ENCODE measurements at places on chromosomes 12 and 14.
A peak's percentile ranks its signal among the peaks of the same experiment; 100 is the strongest.

- no peak for DNase-seq
These were observed 13.9 kb upstream of the PRICKLE1 start for GRCh38 chr12:42603246-42603990.

DNA sequence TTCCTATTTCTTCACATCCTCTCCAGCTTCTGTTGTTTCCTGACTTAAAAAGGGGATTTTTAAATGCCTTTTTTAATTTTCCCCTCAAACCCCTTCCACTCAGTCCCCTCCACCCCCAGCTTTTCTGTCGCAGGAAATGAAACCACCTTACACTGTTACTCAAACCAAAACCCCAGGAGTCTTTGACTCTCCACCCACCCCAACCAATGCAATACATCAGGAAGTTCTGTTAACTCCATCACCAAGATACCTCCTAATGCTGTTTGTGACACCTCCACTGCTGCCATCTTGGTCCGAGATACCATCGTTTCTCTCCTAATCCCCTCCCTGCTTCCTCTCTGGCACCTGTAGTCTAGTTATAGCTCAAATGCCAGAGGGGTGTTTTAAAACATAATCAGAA is 25.4 kb upstream of the CPM start:
- DNase-seq: no peak

GRCh38 chr12:51813931-51814310 is 34.6 kb downstream of the FIGNL2 start:
- no peak for DNase-seq

DNA sequence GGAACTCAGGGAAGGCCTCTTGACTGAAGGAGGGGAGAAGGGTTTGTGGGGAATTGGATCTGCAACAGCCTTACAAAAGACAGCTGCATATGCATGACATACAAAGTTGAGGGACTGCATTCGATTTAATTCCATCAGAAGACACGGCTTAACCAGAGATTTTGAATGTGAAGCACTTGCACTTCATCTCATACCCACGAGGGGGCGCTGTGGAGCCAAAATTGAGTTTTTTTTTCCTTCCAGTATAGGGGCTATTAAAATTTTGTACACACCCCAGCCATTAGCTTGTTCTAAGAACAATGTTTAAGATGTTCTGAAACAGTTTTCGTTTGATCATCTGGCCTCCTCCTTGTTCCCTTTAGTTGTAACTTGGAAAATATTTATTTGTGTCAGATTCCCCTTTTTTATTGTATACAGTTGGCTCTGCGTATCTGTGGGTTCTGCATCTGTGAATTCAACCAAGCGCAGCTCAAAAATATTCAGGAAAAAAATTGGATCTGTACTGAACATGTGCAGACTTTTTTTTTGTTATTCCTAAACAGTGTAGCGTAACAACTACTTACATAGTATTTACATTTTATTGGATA is 1.6 kb downstream of the SUDS3 start:
- DNase-seq: peak; percentile 68

- no peak for DNase-seq
These were observed 296.5 kb downstream of the TMEM132D start for GRCh38 chr12:129607301-129607700.

- DNase-seq: no peak
These were observed 16.4 kb upstream of the LRP10 start for GRCh38 chr14:22854963-22855724.

GRCh38 chr12:102474438-102475064 is 5.8 kb downstream of the IGF1 start:
- DNase-seq: no peak

DNA sequence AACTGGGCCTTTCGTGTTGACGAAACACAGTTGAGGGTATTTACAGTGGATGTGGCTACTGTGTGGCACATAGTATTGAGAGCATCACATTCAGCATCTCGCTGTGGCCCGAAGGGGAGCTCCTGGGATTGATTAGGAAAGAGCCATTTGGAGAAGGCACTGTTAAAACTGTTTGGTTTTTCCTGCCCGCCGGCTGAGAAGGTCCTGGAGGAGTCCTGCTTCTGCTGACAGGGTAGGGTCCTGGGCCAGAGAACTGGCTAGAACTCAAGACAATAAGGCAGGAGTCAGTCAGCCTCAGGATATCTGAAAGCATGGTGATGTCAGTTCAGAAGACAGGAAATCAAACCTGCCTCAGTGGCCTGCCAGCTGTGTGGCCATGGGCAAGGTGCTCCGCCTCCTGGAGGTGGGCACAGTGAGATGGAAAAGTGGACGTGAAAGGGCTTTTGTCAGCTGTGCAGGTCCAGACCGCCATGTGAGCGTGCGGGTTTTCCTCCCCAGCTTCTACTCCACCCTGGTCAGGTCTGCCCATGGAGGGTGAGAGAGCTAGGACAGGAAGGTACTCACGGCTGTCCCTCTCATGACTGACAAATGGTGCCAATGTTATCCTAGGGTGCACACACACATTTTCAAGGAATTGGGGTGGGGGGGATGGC is 92.3 kb downstream of the NTF3 start:
- no peak for DNase-seq

DNA sequence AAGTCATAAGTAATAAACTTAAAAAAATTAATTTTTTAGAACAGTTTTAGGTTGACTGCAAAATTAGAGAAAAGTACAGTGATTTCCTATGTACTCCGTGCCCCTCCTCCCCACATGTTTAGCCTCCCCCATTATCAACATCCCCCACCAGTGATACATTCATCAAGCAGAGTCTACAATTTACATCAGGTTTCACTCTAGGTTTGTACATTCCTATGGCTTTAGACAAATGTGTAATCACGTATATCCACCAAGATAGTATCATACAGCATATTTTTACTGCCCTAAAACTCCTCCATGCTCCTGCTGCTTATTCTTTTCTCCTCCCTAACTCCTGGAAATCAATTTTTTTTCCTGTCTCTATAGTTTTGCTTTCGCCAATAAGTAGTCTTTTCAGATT is 438.7 kb downstream of the LRFN5 start:
- no peak for DNase-seq

DNA sequence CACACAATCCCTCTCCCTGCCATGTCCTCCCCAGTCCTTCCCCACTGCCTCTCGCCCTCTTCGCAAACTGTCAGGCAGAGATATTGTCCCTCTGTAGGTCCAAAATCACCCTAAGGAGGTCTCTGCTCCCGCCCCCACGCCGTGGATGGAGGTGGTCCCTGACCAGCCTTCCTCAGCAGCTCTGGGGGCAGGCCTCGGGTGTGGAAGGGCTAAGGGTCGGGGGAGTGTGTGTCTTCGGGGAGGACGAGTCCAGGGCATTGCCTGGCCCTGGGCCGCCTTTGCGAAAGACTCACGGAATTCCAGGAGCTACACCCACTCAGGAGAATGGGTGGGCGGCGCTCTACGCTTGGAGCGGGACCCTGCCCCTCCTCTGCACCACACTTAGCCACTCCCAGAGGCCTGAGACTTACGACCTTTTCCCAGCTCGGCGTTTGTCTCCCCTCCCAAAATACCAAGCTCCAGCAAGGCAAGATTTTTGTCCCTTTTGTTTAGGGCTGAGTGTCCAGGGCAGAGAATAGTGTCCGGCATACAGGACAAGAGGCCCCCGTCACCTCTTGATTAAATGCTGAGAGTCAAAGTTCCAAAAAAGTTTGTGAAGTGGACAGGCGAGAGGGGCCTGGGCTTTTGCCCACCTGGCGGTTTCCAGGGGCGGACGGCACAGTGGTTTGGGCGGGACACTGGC is 881 bp downstream of the PYGL start:
- no peak for DNase-seq

GRCh38 chr12:3246253-3246652 is 169.1 kb downstream of the TSPAN9 start:
- no peak for DNase-seq

DNA sequence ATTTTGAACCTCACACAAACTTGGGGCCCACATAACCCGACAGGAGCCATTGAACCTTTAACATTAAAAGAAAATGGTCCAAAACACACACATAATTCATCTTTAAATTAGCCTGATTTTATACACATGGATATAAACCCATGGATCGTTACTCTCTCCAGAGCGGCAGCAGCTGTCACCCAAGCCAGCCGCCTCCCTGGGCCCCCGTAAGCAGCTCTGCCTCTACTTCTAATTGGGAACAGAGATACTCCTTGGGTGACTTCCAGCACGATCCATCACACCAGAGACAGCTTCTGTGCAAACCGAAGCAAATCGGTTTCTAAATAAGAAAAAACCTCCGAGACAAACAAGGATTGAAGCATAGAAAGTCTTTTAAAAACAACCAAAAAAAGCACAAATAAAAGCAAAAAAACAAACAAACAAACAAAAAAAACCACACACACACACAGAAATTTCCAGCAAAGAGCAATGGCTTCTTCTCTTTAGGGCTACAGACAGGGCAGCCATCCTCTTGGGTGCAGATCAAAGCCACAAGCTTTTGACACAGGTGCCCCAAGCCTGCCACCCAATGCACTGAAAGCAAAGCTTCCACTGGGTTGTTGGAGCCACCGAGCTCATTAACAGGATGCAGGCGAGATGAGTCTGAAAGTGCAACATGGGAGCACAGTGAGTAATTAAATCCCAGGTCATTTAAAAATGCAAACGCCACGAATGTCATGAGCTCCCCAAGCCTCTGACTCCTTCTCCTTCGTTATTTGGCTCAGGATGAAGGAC is 156.9 kb downstream of the DPF3 start:
- DNase-seq: no peak

DNA sequence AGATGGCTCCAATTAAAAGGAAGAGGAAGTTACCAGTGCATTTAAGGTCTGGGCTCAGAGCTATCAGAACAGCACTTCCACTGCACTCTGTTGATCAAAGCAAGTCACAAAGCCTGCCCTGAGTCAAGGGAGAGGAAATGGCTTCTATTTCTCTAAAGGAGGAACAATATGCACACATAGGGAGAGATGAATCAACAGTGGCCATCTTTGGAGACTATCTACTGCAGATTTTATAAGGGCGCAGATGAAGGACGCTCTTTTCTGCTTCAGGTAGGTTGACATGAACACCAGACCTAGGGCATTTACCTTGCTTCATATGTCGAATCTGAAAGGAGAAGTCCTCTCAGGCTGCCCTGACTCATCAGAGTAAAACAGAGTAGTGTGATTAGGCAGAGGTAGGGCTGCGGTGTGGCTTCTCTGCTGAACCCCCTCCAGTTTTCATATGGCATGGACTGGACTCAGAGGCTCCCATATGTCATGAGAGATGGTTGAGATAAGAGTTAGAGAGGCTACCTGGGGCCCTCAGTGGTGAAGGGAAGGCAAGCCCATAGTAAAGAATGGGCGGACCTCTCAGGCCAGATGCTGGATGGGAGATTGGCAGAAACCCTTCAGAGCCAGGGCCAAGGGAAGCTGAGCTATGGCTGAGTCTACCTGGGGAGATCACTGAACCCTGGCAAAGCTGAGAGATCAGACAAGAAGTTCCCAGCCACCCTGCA is 84.4 kb downstream of the ARF6 start:
- peak; percentile 13 for DNase-seq

DNA sequence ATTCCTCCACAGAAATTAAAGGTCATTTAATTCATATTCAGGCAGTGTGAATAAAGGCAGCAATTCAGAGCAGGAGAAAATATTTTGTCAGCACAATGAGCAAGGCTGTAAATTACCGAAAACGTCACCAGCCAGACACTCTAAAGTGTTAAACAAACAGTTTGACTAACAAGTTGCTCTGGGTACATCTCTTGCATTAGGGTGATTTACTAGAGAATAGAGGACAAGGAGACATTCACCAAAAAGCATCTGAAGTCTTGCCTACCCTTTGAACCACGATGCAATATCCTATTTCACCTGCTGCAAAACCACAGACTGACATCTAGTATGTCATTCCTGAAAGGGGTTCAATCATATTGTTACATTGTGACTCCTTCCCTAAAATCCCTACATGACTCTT is 27.1 kb upstream of the GPHB5 start:
- DNase-seq: no peak

- DNase-seq: no peak
These were observed 320.1 kb downstream of the DAD1 start for GRCh38 chr14:22268875-22269274.

- DNase-seq: no peak
These were observed 126.8 kb upstream of the DCN start for GRCh38 chr12:91309450-91309849.

DNA sequence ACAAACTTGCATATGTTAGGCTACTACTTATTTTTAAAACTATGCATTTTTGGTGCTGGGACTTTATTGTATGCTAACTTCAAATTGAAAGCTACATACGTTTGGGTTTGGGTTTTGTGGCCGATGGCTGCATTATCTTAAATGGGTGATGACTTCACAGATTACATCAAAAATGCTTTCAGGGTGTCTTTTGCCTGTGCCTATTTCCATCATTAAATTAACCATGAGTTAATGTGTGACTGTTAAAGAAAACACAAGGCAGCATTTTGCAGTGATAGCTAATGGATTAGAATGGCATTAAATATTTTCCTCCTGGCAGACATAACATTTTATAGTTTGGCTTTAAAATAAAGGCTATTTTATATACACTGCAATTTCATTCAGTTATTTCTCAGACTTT is 352.3 kb downstream of the EGLN3 start:
- no peak for DNase-seq

GRCh38 chr14:99322731-99323599 is 51.0 kb upstream of the BCL11B start:
- DNase-seq: no peak

DNA sequence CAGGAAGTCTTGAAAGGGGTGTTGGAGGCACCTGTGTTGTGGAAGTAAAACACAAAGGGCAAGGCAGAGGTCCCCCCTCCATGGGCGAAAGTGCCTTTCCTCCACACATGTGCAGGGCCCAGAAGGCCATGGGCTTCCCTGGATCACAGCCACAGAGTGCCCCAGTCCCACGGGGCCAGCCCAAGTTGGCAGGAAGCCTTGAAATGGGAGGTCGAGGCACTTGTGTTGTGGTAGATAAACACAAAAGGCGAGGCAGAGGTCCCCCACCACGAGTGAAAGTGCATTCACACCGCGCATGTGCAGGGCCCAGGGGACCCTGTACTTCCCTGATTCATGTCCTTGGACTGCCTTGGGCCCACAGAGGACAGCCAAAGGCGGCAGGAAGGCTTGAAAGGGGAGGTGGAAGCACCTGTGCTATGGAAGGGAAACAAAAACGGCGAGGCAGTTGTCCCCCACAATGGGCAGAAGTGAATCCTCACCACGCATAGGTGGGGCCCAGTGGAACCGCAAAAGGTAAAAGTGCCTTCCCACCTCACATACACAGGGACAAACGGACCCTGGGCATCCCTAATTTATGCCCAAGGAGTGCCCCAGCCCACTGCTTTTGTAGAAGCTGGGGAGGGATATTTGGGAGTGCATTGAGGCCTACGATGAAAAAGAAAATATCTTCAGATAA is 585.4 kb downstream of the ALG10 start:
- no peak for DNase-seq

DNA sequence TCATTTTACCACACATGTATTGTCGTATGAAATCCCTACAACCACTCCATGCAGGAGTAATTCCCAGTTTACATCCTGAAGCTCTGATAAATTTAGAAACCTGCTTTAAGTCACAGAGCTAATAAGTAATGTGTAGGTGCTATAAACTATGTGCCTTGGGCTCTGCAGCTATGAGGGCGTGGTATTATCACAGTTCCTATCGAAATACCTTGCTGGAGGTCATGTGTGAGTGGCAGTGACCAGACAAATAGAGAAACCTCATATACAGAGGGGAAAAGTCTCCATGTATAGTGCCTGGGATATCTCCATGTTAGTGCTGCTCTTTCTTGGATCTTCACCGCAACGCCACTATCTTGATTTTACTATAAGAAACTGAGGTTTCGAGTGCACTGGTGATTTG is 883 bp upstream of the TBC1D15 start:
- DNase-seq: no peak

GRCh38 chr14:104116756-104117340 is 21.5 kb upstream of the KIF26A start:
- no peak for DNase-seq

GRCh38 chr12:9758119-9758518 is 2.6 kb downstream of the CD69 start:
- no peak for DNase-seq

GRCh38 chr14:97164021-97164420 is 366.8 kb downstream of the VRK1 start:
- no peak for DNase-seq

Measured in activated naive CD4-positive, alpha-beta T cell (primary cell).